ENCODE measurements at places on chromosomes 12 and 14. TPM values are rescaled to one million over a fixed set of nuclear protein-coding genes. Genes with fewer than 3 reads are reported as not detected.

GLT8D2 gene
- total RNA-seq: not detected

FSCB gene
- total RNA-seq: not detected

PMCH gene
- total RNA-seq: not detected

PRH2 gene
- not detected for total RNA-seq

OR6C1 gene
- not detected for total RNA-seq

LRTM2 gene
- total RNA-seq: not detected

CATSPERB gene
- 6.3 TPM for total RNA-seq

C12orf56 gene
- total RNA-seq: not detected

IL22 gene
- total RNA-seq: not detected

ACVRL1 gene
- total RNA-seq: not detected

KRT6C gene
- not detected for total RNA-seq

FRMD6 gene
- total RNA-seq: 4.2 TPM

GLT1D1 gene
- not detected for total RNA-seq

GPR137C gene
- 0.16 TPM for total RNA-seq

SLC7A8 gene
- 7.9 TPM for total RNA-seq

TMEM121 gene
- 5.5 TPM for total RNA-seq

NKX2-1 gene
- not detected for total RNA-seq

NID2 gene
- total RNA-seq: not detected

NAP1L1 gene
- total RNA-seq: 772 TPM

Measured in naive thymus-derived CD8-positive, alpha-beta T cell (primary cell).